Stimulated activated CD4-positive, alpha-beta T cell treated with anti-CD3 and anti-CD28 coated beads, Interleukin-1b, Interleukin-23, amount 100 ng/mL, for 1 hour (primary cell): ENCODE measurements at places on chromosomes 1 and 21.

GRCh38 chr1:228336308-228337030, 70.2 kb downstream of the TRIM11 start:
- DNase-seq: no peak

- no peak for DNase-seq
Observed at GRCh38 chr1:227470688-227471087, 92.7 kb upstream of the ZNF678 start.

- DNase-seq: no peak
Observed at GRCh38 chr1:204353213-204353910, 6.4 kb downstream of the PLEKHA6 start.

DNA sequence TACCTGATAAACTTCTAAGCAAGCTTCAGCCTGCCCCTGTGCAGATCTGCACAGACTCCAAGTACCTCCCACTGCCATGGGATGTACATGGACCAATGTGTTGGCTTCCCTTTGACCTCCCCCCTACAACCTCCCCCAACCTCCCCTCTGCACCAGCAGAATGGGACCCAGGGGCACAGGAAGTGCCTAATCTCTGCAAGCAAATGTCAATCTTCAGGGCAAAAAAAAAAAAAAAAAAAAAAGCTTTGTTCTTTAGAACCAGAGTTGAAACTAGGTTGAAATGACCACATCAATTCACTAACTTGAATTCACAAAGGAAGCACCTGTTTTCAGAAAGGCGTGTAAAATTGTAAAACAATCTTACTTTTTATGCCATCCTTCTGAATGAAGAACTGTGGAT, 53.9 kb upstream of the TIAM1 start:
- no peak for DNase-seq

GRCh38 chr1:4010814-4011605, 110.9 kb upstream of the C1orf174 start:
- no peak for DNase-seq

DNA sequence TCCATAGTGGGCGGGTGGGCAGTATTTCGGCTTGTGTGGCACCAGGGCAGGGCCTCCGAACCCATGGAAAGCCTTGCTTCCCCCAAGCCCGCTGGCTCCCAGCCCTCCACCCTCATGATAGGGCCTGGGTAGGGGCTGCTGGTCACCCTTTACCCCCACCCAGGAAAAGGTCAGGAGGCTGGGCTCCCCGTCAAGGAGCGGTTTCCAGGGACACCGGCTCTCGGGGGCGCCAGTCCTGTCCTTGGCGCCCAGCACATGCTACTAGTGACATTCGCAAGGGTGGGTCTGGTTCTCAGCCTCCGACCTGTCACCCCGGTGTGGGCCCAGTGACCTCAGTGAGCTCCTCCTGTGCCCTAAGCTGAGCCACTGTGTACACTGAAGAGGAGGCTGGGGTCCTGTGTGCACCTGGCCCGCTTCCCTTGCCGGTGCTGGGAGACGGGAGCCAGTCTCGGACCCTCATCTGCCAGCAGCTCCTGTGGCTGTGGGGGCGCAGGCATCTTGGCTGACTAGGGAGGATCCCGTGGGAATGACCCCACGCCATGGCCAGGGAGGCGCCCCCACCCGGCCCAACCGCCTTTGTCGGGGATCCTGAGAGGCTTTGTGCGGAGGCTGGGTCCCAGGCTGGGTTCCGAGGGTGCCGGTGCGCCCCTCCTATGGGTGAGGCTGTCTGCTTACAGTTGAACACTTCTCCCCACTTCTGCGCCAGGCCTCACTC, 54.6 kb downstream of the SKI start:
- DNase-seq: no peak

DNA sequence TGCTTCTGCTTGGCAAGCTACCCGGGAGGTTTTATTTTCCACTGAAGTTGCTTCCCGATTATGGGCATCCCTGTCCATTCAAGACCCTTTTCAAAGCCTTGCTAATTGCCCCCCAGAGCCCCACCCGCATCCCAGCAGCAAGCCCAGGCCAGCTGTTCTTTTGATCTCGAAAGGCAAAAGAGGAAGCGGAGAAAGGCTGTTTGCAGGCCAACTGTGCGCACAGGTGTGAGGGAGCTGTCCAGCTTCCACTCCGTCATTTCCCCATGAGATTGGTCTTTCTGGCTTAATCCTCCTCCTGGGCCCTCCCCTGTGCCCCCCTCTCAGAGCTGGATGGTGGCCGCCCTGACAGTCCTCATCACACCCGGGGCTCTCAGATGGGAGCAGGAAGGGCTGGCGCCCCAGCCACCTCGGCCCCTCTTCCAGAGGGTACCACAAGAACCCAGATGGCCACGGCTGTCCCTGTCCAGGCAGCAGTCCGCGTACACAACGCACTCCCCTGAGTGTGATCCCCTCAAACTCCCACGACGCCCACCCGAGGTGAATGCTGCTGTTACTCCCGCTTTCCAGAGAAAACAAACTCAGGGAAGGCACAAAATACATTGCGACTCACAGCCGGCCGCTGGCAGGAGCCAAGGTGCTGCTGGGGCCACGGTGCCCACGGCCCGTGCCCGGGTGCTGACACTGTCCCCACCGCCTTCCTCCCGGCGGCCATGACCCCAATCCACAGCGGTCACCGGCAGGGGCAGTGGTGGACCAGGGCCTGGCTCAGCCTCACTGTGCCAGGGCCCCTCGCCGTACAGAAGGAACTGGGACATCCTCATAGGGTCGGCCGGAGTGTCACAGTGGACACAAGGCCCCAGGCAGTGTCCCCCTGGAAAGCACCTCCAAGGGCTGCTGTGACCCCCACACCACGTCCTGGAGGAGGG, 121.9 kb downstream of the CRYAA start:
- no peak for DNase-seq

- no peak for DNase-seq
Observed at GRCh38 chr1:84584126-84584525, 9.9 kb upstream of the CTBS start.

DNA sequence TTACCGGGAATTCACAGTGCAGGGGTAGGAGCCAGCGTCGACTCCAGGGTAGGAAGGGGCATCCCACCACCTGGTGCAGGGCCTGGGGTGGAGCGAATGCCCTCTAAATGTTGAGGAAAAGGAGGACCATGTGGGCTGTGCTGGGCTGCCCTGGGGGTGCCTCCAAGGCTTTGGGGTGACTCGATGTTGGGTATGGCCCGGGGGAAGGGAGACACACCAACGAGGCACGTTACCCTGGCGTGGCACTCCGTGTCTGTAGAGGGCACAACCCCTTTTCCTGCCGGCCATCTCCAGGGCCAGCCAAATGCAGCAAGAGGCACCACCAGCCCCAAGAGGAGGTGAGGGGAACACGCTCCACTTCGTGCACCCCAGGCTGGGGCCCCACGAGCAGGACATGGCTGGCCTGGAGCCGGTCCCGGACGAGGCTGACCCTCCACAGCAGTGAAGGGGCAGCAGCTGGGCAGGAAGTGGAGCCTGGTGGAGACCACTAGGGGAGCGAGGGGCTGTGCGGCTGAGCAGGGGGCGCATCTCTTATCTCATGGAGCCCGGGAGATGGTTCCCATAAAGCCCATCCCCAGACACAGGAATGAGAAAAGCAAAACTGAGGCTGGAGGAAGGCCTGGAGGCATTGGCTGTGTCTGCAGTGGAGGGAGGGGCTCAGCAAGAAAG, 11.2 kb downstream of the ACTRT2 start:
- DNase-seq: no peak

GRCh38 chr1:33573661-33574060, 101.2 kb downstream of the ZSCAN20 start:
- DNase-seq: no peak

- no peak for DNase-seq
Observed at GRCh38 chr1:156157506-156157905, 4.1 kb downstream of the SEMA4A start.

DNA sequence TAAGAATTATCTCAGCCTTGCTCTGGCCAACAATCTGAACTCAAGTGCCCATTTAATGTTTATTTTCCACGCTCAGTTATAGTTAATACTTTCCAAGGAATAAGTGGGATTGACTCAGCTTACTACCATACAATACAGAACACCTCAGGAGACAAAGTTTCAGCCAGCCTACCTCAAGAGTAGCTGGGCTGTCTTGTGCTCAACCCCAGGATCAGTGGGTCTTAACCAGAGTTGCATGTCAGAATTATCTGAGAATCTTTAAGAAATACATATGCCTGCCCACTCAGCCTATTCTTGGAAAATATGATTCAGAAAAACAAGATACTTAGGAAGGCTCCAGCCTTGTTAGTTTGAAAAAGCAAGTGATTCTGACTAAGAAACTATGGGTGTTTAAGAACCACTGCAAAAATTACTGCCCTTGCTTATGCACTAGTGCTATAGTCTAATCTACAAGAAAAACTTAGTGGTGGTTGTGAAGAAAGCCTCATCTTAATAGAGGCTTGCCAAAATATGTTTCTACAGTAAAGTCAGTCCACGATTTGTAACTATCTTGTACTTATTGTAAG, 20.4 kb downstream of the CDC7 start:
- DNase-seq: no peak

GRCh38 chr1:111738436-111739193, 580 bp downstream of the INKA2 start:
- no peak for DNase-seq

DNA sequence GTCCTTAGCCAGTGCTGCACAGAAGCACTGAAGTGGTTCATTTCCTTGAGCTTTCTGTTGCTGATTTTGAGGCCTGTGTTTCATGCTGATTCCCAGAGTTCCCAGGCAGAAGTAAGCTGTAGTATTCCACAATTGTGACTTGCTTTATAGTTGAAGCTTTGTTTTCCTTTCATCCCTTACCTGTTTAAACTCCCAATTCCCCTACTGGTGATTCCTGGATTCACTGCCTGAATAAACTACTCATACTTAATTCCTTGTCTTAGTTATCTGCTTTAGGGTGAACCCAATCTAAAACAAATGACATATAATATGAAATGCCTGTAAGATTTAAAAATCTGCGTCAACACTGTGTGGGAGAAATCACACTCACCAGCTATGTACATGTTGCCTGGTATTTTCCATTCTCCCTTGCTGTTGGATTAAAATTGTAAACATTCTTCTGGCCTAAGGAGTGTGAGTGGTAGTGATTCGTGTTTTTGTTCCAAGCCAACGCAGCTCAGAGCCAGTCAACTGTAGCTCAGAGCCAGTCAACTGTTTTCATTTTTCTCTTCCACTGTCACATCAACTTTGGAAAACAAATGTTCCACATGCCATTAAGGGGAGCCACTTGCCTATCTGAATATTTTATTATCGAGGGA, 879.4 kb downstream of the MRPL39 start:
- no peak for DNase-seq

DNA sequence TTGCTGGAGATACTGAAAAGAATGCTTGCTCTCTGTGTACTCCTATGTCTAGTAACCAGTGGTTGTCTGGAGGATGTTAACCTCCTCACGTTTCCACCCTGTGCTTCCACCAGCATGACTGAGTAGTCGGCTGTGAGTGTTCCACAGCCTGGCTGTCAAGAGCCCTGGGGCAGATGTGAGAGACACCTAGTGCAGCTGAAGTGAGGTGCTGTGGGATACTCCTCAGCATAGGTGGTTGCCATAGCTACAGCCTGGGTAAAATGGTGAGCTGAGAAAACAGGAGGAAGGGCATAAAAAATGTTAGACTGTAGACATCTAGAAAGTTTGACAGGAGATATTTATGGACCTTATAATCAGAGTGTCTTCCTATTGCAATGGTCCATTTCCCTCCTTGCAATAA, 15.8 kb downstream of the IVL start:
- no peak for DNase-seq

- no peak for DNase-seq
Observed at GRCh38 chr1:40256401-40257084, 1.5 kb upstream of the ZMPSTE24 start.

DNA sequence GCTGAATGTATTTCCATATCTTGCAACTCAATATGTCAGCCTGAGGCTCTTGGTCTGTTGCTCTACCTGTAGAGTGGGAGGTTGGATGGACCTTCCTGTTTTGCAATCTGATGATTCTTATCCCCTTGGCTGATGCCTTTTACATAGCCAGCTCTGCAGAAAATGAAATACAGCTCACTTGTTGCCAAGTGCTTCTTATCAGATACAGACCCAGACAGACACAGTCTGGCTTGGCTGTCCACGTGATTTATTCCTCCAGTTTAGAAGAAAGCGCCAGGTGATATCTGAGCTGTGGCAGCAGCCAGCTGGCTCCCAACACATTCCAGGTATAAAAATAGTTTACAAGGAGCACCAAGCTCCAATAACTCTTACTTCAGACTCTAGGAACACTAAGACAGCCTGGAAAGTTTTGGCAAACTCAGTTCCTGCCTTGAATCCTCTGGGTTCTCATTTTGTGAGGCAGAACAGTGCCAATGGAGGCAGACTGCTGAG, 479.2 kb upstream of the USP24 start:
- no peak for DNase-seq

- DNase-seq: no peak
Observed at GRCh38 chr1:84300501-84300900, 1.0 kb upstream of the SAMD13 start.

GRCh38 chr1:81702079-81702715, 98.5 kb upstream of the ADGRL2 start:
- no peak for DNase-seq

DNA sequence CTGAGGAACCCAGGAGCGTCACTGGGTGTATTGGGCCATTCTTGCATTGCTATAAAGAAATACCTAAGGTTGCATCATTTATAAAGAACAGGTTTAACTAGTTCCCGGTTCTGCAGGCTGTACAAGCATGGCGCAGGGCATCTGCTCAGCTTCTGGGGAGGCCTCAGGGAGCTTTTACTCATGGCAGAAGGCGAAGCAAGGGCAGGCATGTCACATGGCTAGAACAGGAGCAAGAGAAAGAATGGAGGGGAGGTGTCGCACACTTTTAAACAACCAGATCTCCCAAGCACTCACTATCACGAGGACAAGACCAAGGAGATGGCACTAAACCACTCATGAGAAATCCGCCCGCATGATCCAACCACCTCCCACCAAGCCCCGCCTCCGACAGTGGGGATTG, 65.2 kb downstream of the PSMG1 start:
- no peak for DNase-seq

DNA sequence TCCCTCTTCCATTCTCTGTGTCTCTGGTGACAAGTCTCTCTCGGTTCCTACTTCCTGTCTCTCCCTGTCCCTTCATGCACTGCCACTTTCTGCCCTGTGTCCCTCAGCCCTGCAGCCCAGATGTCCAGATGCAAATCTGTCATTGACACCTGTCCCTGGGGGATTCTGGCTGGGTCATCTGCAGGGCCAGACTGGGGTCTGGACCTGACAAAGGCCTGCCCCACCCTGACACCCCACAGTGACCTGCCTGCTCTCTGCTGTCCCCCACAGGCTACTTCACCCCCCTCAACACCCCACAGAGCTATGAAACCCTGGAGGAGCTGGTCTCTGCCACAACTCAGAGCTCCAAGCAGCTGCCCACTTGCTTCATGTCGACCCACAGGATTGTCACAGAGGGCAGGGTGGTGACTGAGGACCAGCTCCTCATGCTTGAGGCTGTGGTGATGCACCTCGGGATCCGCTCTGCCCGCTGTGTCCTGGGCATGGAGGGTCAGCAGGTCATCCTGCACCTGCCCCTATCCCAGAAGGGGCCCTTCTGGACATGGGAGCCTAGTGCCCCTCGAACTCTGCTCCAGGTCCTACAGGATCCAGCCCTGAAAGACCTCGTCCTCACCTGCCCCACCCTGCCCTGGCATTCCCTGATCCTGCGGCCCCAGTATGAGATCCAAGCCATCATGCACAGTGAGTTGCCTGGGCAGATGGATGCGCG, 7.2 kb downstream of the THEMIS2 start:
- DNase-seq: no peak

- DNase-seq: no peak
Observed at GRCh38 chr1:174923820-174924219, 75.9 kb upstream of the CACYBP start.

GRCh38 chr1:10271869-10272268, 61.5 kb downstream of the KIF1B start:
- DNase-seq: no peak

GRCh38 chr21:28086861-28087581, 905.7 kb downstream of the LTN1 start:
- DNase-seq: no peak
